Common myeloid progenitor, CD34-positive (primary cell): ENCODE measurements at places on chromosomes 13 and 19.

GRCh38 chr19:2726904-2727639, 5.9 kb upstream of the DIRAS1 start:
- no peak for DNase-seq

DNA sequence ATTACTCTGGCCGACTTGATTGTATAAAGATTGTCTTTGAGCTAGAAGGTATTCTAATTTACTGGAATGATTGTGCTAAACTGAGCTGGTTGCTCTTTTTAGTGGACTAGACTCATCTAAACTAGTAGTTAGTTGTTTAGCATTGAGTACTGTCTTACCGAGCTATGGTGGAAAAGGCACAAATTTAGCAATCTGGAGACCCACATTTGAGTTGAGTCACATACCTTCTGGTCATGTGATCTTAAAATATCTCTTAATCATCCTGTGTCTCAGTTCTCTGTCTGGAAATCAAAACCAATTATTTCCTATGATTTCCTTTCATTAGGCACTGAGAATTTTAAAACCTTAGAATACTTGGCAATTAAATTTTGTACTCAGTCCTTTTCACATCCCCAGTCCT, 349.5 kb downstream of the IRS2 start:
- no peak for DNase-seq

DNA sequence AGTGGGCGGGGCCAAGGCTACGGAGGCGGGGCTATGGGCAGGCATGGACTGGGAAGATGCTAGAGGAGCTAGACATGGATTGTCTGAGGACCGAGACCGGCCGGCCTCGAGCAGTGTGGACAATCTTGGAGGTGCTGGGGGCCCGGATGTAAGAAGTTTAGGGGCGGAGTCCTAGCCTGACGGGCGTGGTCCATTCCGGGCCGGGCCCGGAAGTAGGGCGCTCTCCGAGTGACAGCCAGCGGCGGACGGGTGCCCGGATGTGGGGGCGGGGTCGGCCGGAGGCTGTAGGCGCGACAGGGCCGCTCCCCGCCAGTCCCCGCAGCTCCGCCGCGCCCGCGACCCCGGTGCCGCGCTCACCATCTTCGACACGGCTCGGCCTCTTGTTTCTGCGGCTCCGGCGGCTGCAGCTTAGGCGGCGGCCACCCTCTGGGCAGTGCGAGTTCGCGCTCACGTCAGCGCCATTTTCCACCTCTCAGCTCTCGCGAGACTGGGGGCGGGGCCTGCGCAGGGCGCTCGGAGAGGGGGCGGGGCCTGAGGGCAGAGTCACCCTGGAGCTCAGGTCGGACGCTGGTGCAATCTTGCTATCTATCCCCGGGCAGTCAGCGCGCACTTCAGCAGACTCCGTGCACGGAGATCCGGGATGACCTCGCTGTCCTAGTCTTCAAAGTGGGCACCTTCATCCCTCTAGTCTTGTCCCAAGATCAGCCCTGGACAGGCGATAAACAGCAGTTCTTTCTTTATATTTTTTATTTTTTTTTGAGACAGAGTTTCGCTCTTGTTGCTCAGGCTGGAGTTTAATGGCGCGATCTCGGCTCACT, at the start of gene ZNF414:
ZNF414 (minus strand) TSS at position 481 of the 818 bp plus-strand sequence; CDS start at position 360, 121 bp downstream.
- peak; percentile 94 for DNase-seq

DNA sequence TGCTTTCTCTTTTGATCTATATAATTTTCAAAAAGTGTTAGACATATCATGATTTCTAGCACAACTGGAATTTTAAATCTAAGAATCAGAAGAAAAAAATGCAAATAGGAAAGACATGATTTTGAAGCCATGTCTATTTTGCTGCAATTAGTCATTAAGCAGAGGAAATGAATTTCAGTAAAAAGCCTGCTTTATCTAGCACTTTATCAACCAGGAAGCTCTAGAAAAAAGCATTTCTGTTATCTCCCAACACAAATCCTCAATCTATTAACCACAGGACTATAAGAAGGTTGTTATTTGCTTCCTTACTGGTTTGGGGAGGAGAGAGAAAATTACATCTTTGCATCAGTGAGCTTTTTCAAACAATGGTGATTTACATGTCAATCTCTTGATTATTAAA, 716.7 kb downstream of the DIAPH3 start:
- DNase-seq: peak; percentile 37

GRCh38 chr13:34555988-34556387, 386.1 kb upstream of the NBEA start:
- no peak for DNase-seq

GRCh38 chr13:31046711-31047279, 114.3 kb downstream of the TEX26 start:
- no peak for DNase-seq

DNA sequence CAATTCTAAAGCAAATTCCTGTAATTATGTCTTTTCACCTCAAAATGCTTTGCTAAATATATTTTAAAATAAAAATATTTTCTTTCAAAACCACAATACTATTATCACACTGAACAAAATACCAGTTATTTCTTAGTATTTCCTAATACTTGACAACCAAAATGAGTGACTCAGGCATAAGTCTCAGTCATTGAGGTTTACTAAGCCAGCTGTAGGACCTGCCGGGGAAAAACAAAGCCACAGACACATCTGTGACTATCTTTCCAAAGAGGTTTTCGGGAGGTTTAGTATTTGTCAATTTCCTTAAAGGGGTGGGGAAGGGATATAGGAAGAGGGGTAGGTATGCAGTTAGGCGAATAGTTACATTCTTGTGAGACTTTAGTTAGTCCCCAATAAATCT, 3.2 kb upstream of the ZNF235 start:
- no peak for DNase-seq

DNA sequence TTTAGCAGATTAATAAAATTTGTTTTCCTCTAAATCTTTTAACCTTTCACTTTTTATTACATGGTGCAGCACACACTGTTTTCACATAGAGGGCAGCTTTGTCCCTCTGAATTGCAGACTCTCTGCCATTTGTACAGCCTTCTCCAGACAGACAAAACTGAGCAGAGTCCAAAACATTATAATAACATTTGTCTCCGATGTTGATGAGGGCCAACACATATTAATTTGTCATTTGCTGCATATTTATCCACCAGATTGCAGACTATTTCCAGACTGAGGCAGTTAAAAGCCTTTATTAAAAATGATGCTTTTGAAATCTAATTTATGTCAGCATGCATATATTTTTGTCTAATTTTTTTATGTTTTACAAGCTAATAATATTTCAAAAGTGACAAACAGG, 1251.9 kb upstream of the SLC10A2 start:
- DNase-seq: no peak

DNA sequence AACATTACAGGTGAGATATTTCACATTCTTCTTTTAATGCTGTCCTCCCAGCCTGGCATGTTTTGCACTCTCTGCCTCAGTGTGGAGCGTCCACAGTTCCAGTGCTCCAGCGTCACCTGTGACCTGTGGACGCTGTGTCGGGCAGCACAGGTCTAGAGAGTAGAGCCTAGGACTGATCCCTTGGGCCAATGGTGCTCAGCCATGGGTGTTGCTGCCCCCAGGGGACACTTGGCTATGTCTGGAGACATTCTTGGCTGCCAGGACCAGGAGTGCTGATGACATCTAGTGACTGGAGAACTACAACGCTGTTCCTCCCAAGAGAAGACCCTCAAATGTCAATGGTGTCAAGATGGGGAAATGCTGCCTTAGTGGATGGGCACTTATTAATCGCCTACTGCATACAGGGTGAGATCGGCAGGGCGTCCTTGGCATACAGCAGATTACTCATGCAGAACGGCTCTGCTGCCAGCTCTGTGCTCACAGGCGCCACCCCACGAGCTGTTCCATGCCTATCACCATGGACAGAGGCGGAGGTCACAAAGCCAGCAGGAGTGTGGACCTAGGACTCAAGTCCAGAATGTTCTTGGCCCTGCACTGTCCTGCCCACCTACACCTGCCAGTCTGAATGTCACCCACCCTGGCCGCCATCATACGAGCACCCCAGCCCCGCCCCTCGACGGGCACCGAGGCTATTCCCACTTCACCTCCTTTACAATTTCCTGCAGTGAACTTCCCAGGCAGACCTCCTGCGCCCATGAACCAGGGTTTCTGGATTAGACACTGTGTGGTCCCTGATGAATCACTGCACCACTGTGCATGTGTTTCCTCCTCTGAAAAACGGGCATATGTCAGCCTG, 13.9 kb upstream of the MADCAM1 start:
- no peak for DNase-seq

DNA sequence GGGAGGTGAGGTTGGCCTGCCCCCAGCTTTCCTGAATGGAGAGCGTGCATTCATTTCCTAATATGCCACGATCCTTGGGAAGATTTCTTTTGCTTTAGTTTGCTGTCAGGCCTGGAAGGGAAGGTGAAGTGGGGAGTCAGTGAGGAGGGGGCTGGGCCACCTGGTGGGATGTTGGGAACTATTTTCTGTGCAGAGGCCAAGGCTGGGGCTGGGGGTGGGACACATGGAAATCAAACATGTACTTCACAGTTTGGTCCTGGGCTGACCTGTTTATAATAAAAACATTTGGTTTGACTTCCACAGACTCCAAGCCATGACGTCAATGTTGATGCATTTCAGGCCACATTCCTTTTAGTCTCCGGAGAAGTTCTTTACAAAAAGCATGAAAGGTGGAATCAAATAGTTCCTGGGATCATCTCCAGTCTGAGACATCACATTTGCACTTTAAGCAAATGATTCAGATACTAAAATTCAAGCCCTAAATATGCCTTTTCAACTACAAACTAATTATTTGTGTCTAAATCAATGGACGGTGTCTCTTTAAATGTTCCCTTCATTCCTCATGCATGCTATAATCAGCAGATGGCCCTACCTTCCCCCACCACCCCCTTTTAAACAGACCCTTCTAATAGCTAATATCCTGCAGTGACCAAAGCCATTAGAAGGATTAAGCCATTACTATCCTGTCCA, 41.5 kb upstream of the MEDAG start:
- no peak for DNase-seq

DNA sequence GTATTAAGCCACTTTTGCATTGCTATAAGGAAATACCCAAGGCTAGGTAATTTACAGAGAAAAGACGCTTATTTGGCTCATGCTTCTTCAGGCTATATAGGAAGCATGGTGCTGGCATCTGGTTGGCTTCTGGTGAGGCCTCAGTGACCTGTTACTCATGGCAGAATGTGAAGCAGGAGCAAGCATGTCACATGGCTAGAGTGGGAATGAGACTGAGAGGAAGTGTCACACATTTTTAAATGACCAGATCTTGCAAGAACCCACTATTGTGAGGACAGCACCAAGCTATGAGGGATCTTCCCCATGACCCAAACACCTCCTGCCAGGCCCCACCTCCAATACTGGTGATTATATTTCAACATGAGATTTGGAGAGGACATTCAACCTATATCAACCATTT, 25.7 kb upstream of the IGFL4 start:
- no peak for DNase-seq

DNA sequence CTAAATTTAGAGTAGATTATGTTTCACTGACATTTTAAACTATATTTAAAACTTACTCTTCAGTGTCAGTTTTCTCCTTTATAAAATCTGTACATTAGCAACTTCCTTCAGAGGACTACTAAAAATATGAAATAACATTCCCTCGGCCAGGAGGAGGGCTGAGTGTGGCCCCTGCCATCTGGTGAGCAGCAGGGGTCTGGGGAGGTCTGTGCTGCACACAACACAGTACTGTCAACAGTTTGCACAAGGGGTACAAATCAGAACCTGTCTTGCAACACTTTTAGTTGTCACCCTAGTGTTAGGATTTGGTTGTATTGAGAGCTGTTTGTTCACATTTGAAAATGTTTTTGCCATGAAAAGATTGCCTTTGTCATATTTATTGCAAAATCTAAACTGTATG, 48.9 kb downstream of the TPP2 start:
- DNase-seq: no peak

GRCh38 chr13:65985612-65986011, 1244.5 kb downstream of the PCDH9 start:
- DNase-seq: no peak

GRCh38 chr19:6632002-6632621, 37.8 kb downstream of the TNFSF14 start:
- peak; percentile 85 for DNase-seq

DNA sequence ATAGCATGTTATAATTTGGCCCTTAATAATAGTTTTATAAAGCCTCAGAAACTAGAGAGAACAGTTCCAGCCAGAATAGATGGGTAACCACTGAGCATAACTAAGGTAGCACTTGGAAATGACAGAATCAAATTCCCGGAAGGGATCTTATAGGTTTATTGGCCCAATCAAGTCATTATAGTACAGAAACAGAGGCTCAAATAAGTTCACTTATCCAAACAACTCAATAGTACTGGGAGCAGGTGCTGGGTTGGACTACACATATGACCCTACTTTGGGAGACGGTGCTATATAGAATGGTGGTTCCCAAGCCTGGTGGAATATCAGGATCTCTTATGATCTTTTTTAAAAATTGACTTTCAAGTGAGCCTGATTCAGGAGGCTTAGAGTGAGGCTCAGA, 32.7 kb upstream of the OLFM4 start:
- DNase-seq: no peak

GRCh38 chr19:57872450-57872849, 16.4 kb downstream of the ZNF814 start:
- DNase-seq: no peak

- no peak for DNase-seq
Measured at GRCh38 chr13:97258801-97259200, 36.7 kb downstream of the MBNL2 start.

GRCh38 chr13:39225860-39226259, 187.6 kb downstream of the NHLRC3 start:
- no peak for DNase-seq

DNA sequence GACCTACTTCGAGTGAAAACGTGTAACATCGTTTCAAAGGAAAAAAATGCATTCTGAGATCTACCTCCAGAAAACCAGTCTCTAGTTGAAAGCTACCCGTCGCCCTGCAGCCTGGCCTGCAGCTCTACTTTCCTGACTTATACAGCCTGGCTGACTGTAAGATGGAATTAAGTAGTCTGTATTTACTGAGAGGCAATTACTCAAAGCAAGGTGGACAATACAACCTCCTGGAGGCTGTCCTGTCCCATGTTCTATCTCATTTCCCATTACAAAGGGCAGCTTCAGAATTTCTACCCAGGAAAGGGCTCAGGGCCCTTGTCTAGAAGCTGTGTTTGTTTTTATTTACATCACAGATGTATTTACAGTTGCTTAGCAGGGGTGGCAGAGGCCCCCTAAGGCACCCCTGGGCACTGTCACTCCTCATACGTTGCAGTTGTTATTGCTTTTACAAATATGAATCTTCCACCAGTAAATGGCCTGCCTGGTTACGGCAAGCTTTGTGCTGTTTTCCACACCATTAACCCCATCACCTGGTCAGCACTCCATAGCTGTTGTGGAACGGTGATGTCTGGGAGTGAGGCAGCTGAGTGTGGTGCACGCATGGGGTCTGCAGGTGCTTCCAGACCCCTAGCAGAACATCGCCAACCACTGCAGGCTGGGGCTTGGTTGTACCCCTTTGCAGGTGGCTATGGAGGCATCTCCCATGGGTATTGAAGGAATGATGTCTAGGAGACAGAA, 46.3 kb upstream of the MTIF3 start:
- no peak for DNase-seq

- peak; percentile 64 for DNase-seq
Measured at GRCh38 chr19:55080121-55080967, 4.7 kb downstream of the EPS8L1 start.

DNA sequence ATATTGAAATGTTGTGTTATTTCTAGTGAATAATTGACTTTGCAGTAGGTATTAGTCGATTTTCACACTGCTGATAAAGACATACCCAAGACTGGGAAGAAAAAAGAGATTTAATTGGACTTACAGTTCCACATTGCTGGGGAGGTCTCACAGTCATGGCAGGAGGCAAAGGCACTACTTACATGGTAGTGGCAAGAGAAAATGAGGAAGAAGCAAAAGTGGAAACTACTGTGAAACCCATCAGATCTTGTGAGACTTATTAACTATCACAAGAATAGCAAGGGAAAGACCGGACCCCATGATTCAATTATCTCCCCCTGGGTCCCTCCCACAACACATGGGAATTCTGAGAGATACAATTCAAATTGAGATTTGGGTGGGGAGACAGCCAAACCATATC, 9.9 kb upstream of the C5AR2 start:
- no peak for DNase-seq
